Activated CD8-positive, alpha-beta memory T cell treated with anti-CD3 and anti-CD28 coated beads for 1 hour (primary cell): ENCODE measurements at places on chromosomes 6 and 20.

- DNase-seq: no peak
Observed at GRCh38 chr20:42678895-42679294, 510.8 kb downstream of the PTPRT start.

GRCh38 chr6:74606582-74607071 is 599.2 kb downstream of the COL12A1 start:
- DNase-seq: no peak

GRCh38 chr6:13513626-13514502 is 26.5 kb upstream of the GFOD1 start:
- DNase-seq: no peak

DNA sequence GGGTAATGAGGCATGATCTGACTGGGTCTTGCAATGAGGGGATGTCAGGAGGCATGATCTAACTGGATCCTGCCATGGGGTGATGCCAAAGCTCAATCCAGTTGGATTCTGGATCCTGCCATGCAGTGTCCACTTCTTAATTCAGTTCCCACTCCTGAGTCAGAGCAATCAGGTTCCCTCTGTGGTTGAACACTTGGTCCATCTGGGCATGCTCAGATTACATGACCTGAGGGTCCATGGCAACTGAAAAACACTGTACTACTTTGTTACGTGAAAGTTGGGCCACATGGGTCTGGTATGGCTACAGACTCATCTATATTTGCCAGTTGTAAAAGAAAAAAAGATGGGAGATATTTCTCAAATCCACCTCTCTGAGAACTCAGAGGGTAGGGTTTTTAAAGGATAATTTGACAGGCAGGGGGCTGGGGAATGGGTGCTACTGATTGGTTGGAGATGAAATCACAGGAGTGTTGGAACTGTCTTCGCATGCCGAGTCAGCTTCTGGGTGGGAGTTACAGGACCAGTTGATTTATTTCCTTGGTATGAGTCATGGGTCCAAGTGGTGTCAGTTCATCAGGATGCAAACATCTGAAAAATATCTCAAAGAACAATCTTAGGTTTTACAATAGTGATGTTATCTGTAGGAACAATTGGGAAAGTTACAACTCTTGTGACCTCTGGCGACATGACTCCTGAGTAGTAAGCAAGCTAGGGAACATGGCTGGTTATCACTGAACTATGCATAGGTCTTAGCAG is 21.6 kb downstream of the C6orf163 start:
- no peak for DNase-seq

GRCh38 chr6:3259491-3259958 is 778 bp downstream of the PSMG4 start:
- no peak for DNase-seq

- no peak for DNase-seq
Observed at GRCh38 chr20:14687313-14687712, 349.9 kb upstream of the FLRT3 start.

DNA sequence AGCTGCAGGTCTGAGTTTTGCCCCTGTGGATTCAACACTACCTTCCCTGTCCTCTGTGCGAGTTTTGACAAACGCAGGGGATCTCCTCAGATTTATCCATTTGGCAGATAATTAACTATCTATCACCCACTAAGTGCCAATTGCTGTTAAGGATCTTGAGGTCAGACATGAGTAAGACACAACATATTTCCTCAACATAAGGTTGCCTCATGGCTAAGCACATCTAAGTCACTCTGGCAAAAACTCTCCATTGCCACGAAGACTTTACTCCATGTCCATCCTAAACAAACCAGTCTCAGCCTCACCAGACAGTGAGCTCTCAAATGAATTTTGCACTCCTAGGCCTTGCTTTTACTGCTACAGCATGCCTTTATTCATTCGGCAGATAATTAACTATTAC is 408.4 kb downstream of the MAFB start:
- DNase-seq: no peak

- DNase-seq: no peak
Observed at GRCh38 chr6:134172706-134173365, 120.4 kb upstream of the SLC2A12 start.

DNA sequence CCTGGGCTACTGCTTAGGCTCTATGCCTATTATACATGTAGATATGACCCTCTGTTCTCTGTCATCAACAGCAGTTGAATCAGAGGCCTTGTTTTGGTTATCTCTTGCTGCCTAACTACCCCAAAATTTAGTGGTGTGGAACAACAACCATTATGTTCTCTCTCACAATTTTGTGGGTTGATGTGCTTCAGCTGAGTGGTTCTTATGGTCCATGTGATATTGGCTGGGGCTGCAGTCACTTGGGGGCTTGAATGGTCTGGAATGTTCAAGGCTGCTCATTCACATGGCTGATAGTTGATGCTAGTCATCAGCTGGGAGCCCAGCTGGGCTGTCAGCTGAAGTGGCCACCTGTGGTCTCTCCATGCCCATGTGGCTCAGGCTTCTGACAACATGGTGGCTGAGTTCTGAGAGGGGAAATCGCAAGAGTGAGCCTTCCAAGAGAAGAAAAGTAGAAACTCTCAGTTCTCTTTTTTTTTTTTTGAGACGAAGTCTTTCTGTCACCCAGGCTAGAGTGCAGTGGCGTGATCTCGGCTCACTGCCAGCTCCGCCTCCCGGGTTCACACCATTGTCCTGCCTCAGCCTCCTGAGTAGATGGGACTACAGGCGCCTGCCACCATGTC is 47.8 kb downstream of the SHLD1 start:
- DNase-seq: no peak
